Regular cardiac myocyte (primary cell): ENCODE measurements at places on chromosomes 1 and 21. TPM values are rescaled to one million over a fixed set of nuclear protein-coding genes. Genes with fewer than 3 reads are reported as not detected.

Gene OR2T33
- total RNA-seq, result not detected in 2 replicates

Gene MROH7
- 0.28 TPM in 1 of 2 replicates, not detected in the other for total RNA-seq

Gene LIN9
- 2.8 and 8.4 TPM in 2 replicates for total RNA-seq

Gene FOXD2
- total RNA-seq, result under 0.01 TPM in 2 replicates

Gene TRIM67
- under 0.01 TPM in 1 of 2 replicates, not detected in the other for total RNA-seq

Gene KCNJ9
- total RNA-seq, result under 0.01 TPM in 1 of 2 replicates, not detected in the other

Gene MSH4
- 0.38 and 1.4 TPM in 2 replicates for total RNA-seq
